Left hindlimb (tissue), 1 donor: ENCODE measurements at places on chromosomes 5 and 9.

DNA sequence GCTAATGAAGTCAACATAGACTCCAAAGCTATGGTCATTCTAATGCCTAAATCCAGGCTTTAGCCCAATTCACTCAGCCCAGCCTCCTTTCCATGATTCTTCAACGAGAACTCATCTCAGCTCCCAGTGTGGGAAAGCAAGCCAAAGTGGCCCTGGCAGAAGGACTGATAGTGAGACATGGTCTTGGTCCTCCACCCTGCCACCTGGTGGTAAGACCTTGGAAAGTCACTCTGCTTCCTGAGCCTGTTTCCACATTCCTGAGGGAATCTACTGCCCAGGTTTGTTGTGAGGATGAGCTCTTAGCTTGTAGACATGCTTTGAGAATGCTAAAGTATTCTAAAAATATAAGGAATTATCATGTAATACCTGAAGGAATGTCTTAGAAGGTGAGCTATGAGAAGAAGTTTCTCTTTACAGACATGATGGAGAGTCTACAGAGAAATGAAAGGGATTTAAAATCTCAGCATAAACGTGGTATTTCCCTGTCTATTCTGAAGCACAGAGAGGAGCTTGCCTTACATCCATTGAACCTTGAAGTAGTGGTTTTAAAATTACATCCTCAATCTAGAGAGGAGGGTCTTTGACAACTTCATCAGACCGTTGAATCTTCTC lies 173.5 kb downstream of the TRIM32 start:
- DNase-seq = peak; percentile 41

DNA sequence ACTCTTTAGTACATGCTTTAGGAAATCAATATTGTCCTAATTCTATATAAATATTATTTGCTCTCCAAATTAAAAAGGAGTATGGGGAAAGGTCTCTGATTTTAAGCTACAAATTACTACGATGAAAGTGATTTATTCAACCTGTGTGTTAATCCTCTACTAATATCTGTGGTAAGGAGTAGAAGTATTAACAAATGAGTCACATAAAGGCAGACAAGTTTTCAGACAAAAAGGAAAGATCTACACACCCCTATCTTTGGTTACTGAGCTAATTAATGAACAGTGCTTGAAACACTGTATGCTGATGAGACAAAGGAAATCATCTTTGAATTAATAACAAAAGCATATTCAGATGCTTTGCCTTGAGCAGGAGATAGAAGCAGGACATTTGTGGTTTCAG lies 15.9 kb downstream of the LOX start:
- DNase-seq = no peak

- DNase-seq = no peak
These were observed 140.5 kb upstream of the COL5A1 start for GRCh38 chr9:134500931-134501760.

DNA sequence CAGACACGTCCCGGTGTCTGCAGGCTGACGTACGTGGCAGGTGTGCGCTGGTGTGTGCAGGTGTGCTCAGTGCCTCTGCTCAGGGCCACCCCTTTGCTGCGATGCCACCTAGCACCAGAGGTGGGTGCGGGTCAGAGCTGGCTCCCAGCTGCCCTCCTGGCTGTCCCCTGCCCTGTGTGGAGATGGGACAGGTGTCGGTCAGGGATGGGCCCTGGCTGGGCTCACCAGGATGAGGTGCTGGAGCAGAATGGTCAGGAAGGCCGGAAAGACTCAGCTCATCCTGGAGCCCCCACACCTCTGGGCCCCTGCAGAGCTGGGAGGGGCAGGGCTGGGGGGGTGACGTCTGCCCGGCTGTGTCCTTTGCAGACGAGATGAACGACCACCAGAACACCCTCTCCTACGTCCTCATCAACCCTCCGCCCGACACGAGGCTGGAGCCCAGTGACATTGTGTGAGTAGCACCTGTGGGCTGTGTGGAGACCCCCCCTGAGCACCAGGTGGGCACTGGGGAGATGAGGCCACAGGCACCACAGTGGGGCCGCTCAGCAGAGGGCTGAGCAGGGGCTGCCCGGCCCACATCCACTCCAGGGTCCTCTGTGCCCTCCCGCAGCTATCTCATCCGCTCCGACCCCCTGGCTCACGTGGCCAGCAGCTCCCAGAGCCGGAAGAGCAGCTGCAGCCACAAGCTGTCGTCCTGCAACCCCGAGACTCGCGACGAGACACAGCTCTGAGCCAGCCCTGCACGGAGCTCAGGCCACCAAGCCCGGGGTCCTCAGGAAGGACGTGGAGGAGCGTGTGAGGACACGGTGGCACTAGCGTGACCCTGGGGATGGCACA lies 89.7 kb downstream of the KCNT1 start:
- no peak for DNase-seq

- no peak for DNase-seq
These were observed 32.3 kb upstream of the CDK5RAP2 start for GRCh38 chr9:120612218-120612617.

- no peak for DNase-seq
These were observed 302.6 kb downstream of the DRD1 start for GRCh38 chr5:175141421-175141820.

GRCh38 chr5:39721394-39721793 lies 296.6 kb upstream of the DAB2 start:
- DNase-seq = no peak

DNA sequence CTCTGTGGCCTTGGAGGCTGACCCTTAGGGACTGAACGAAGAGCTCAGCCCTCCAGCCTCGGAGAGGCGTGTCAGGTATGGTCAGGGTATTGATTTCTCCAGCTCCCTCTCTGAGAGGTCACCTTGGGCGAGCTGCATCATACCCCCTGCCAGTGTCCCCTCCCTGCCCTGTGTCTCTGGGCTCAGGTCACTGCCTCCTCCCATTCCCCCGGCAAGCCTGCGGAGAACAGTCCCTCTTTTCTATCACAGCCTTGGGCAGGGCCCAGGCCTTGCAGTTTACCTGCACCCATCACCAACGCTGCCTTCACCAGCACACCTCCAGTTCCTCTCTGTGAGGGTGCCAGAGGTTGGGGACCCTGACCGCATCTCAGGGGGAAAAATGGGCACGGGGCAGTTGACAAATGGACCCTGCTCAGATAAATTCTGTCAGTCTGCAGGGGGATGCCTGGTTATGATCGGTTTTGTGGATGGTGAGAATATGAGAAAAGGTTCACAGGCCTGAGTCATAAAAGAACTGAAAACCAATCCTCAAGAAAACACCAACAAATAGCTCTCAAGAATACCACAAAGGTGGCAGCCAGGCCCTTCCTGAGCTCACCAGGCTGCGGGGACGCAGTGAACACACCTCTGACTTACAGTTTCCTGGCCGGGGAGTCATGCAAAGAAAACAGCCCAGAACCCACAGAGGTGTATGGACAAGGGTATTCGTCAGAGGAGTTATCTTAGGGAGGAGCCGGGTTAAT lies 24.7 kb upstream of the RXRA start:
- peak; percentile 28 for DNase-seq

DNA sequence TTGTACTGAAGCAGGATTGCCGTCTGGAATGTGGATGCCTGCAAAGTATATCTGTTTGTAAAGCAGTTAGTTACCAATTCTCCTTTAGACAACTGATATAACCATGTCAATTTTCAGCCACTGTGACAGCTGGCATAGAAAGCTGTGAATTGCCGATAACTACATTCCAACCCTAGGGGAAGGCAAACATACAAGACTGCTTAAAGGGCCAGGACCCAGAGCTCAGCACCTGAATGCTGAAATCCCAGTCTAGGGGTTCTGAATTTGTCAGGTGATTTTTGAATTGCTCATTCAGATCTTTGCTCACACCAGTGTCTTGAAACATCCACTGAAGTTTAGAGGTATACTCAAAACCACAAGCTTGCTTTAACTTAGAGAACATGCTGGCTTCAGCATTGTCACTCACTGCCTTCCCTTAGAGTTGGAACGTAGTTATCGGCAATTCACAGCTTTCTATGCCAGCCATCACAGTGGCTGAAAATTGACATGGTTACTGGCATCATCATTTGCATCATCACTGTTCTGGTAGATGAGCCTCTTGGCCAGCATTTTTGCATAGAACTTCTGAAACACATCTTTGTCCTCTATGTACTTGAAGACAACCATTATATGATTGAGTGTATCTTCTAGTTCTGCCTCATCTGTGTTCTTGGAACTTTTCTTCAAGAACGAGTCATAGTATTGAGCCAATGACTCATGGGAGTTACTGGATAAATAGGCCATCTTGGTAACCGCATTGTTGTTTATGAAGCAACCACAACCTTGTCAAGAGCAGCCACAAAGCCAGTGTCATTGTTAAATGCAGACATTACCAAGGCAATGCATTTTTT lies 82.1 kb downstream of the CCDC192 start:
- no peak for DNase-seq

DNA sequence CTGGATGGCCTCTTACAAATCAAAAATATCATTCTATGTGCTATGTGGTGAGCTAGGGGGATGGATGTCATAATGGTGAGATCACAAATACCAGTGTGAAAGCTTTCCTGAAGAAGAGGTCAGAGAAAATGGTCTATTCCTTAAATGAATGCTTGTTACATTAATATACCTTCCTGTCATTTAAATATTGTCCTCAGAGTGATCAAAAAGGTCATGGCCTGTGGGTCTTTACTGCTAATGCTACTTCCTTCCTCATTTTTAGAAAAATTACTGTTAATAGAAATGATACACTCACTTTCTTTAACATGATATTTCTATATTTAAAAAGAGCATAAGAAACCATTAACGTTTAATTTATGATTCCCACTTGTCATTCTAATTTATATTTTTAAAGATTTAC lies 9.7 kb downstream of the OMD start:
- no peak for DNase-seq

DNA sequence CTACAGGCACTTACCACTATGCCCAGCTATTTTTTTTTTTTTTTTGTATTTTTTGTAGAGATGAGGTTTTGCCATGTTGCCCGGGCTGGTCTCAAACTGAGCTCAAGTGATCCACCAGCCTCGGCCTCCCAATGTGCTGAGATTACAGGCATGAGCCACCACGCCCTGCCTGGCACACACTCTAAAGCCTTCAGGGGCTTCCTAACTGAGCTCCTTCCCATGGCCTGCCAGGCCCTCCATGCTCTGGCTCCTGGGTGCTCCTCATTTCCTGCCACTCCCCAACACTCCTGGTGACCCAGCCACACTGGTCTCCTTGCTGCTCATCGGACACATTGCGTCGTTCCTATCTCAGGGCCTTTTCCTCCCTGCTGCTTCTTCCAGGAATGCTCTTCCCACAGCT lies 61.5 kb downstream of the CARTPT start:
- no peak for DNase-seq

DNA sequence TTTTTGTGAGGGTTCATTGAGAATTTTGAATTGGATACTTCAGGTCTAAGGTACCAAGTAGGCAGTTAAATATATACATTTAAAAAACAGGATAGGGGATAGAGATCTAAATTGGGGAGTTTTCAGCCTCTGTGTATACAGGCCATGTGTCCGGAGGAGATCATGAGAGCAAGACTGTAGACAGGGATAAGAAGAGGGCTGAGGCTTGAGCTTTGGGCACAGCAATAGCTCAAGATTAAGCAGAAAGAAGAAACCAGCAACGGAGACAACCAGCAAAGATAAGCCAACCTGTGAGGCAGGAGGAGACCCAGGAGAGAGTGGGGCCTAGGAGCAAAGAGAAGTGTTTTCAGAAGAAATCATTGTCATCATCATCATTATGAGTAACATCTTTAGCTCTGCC lies 258.4 kb downstream of the GRIA1 start:
- no peak for DNase-seq

- DNase-seq = peak; percentile 76
These were observed 8.5 kb upstream of the ANGPTL2 start for GRCh38 chr9:127130661-127131538.

DNA sequence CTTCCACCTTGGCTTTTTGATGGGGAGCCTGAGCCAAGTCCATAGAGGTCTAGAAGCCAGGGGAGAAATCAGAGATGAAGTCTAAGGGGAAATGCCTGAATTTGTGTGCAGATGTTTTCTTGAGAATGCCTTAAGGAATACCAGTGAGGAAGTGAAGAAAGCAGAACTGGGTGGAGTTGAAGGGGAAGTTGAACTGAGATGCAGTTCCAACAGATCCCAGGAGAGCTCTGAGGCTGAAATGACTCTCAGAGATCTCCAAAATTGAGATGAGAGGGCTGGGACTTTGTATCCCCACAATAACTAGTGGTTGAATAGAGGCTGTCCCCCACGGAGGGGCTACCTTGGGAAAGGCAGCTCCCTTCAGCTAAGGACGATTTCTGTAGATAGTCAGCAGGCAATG lies 197.1 kb downstream of the ZNF462 start:
- DNase-seq = no peak

DNA sequence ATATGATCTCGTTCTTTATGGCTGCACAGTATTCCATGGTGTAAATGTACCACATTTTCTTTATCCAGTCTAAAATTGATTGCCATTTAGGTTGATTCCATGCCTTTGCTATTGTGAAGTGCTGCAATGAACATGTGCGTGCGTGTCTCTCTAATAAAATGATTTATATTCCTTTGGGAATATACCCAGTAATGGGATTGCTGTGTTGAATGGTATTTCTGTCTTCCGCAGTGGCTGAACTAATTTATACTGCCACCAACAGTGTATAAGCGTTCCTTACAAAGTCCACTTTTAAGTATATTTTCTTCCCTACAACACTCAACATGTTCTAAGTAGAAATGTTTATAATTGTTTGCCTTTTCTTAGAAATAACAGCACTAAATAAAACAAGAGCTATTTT lies 521.9 kb downstream of the DTWD2 start:
- DNase-seq = no peak

DNA sequence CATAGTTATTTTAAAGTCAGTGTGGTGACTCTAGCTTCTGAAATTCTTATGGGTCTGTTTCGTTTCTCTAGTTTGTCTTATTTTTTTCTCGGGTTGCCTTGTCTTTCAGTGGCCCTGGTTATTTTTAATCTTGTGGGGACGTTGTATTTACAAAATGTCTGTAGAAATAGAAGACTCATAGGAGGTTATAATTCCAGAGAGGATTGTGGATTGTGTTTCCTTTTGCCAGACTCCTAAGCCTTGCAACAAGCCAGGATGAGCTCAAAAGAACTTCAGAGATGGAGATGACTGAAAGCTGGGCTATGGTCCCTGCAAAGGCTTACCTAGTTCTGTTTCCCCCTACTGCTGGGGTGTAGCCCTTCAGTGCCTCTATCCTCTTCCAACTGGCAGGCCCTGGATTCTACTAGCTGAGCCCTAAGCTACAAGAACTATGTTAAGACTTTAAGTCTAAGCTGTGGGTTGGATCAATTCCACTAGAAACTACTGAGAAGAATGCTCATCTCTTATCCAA lies 32.2 kb upstream of the LECT2 start:
- DNase-seq = no peak

- no peak for DNase-seq
These were observed 10.8 kb downstream of the ZNF618 start for GRCh38 chr9:113886933-113887332.
